ENCODE measurements at places on chromosomes 5 and 9.

- no peak for DNase-seq
Measured at GRCh38 chr9:136856541-136857141, 4.5 kb downstream of the MAMDC4 start.

DNA sequence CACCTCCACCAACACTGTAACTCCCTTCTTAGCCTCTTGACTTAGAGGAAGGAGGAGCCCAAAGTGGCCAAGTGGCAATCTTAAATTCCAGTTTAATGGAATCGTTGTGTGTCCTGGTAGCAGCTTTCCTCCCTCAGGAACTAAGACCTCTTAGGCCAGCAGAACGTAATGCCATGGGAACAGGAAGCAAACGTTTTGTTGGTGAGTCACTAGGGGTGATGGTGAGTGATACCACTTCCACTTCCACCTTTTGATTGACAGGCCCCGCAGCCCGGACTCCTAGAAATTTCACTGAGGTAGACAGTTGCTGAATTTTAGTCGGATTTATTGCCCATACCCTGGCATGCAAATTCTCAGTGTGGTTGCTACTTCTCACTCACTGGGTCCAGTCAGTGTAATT lies 94.2 kb upstream of the FBN2 start:
- DNase-seq: no peak

- DNase-seq: no peak
Measured at GRCh38 chr5:139611703-139612584, 36.2 kb upstream of the CXXC5 start.

- no peak for DNase-seq
Measured at GRCh38 chr9:128141604-128142003, 7.6 kb upstream of the LCN2 start.

DNA sequence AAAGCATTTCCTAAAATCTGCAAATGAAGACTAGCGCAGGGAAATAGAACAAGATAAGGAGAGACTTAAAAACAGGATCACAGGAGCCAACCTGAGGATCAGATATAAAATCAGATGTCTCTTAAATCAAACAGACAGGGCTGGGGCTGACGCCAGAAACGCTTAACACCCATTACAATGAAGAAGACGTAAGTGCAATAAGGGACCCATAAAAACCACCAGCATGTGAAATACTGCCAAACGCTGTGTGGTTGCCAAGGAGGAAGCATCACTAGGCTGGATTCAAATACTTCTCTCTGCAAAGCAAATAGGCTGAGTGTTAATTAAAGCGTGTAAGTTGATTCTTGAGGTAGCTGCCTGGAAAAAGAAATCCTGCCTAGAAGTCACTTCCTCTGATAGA lies 74.4 kb upstream of the ATP10B start:
- DNase-seq: no peak

- DNase-seq: no peak
Measured at GRCh38 chr5:195401-196160, 4.3 kb downstream of the LRRC14B start.

GRCh38 chr5:35274839-35275509 lies 44.7 kb upstream of the PRLR start:
- no peak for DNase-seq

GRCh38 chr9:18438300-18438925 lies 35.5 kb upstream of the ADAMTSL1 start:
- no peak for DNase-seq

Measured in vagina (tissue), 2 donors.